Natural killer cell treated with Interleukin-12 subunit alpha and Interleukin-12 subunit beta and Interleukin-15 and Interleukin-18, amount 100 ng/mL, for 72 hours (primary cell): ENCODE measurements at places on chromosomes 1 and 21.

DNA sequence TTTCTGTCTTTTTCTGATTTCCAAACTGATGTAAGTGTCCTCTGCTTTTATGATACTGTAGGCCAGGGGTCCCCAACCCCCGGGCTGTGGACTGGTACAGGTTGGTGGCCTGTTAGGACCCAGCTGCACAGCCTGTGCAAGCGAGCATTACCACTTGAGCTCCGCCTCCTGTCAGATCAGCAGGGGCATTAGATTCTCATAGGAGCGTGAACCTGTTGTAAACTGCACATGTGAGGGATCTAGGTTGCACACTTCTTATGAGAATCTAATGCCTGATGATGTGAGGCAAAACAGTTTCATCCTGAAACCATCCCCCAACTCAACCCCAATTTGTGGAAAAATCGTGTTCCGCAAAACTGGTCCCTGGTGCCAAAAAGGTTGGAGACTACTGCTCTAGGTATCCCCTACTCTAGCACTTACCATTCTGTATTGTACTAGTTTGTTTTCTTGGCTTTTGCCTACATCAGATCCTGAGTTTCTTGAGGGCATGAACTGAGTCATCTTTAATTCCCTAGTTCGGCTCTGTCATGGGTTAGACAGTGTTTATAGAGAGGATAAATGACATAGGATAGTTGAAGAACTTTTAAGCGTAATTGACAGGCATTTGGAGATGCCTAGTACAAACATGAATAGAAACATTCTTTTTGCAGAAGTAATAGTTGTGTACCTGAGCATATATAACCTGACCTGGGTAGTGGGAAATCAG lies 4.1 kb downstream of the ABCD3 start:
- no peak for DNase-seq

- no peak for DNase-seq
These were observed 148.6 kb upstream of the CD34 start for GRCh38 chr1:208059409-208060001.

- DNase-seq = no peak
These were observed 386.8 kb downstream of the KCNH1 start for GRCh38 chr1:210747112-210747511.

DNA sequence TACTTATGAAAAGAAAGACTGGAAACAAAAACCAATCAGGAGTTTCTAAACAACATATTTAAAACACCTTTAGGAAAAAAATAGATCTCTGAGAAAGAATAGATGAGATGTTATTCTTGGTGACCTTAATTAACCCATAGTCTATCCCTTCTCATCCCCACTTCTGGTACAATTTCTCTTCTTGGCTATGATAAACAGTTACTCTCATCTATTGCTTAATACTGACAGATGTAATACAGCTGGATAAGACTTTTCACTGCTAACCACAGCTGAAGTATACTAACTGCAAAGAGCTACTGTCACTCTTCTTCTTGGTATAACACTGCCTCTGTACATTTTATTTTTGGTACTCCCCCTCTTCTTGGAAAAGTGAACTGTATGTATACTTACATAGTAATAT lies 15.2 kb downstream of the EXTL2 start:
- DNase-seq = no peak

DNA sequence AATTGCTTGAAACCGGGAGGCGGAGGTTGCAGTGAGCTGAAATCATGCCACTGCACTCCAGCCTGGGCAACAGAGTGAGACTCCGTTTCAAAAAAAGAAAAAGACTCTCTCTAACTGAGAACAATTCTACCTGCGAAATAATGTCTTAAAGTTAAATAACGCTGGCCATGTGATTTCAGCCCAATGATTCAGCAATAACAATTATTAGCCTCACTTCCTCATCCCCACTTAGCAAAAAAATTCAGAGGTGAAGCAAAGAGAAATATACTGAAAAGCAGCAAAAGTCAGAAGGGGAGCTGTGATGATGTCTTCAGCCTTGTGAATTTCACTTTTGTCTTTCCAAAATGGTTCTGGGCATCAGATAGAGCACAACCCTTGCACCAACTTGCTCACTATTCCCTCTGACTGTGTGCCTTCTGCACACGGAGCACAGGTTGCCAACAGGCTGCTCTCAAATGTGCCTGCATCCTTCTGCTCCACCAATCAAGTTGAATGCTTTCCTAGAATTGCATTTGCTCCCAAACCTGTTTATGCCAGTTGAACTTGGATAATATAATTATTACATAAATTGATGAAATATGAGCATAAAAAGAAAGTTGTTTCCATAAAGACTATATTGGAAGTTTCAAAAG lies 79.8 kb upstream of the IPO9 start:
- DNase-seq = no peak

DNA sequence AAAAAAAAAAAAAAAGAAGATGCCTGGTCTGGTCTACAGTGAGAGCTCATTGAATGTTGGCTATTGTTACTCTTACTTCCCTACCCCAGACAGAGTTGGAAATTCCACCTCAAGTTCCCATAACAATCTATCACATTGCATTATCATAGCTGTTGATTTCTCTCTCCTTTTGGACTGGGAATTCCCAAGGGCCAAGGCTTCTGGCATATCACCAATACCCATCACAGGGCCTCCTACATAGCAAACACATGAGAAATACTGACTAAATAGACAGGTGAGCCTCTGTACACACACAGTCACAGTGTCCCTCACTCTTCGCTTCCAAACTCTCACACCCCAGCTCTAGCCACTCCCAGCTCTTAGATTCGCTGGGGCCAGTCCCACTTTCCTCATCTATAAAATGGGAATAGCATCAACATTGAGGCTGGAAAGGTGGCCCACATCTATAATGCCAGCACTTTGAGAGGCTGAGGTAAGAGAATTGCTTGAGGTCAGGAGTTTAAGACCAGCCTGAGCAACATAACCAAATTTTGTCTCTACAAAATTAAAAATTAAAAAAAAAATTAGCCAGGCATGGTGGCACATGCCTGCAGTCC lies 6.4 kb downstream of the PTAFR start:
- DNase-seq = no peak

DNA sequence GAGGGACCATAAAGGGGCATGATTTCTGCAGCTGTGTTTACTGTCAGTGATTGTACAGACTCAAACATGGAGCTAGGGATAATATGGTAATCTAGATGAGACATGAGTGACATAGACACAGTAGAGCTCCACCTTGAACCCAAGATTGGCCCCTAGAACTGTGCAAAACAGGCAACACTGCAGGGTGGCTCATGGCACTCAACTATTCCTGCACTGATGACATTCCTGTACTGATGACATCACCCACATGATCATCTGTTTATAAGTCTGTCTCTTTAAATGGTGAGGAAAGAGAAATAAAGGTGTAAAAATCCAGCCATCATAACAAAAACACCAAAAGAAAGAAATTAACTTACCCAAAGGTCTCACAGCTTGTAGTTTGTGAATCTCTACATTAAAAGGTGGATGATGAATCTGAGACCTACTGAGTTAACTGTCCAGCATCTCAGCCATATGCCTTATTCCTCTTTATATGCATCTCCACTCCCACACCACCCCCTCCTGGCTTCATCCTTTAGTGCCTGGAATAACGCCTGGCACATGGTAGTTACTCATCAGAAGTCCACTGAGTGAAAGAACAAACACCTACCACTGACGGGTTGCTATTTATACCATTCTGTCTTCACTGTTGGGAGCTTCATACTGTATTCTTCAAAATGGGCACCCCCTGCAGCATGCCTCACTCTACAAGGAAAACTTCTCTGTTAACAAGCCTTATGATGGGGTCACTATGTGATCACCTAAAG lies at the start of gene LRRC53:
Gene LRRC53 (minus strand): TSS at position 442 of the 746 bp plus-strand sequence. CDS start 29,262 bp downstream, outside the sequence.
- no peak for DNase-seq
